ENCODE measurements at places on chromosomes 6 and 20. TPM values are rescaled to one million over a fixed set of nuclear protein-coding genes. Genes with fewer than 3 reads are reported as not detected.

DNA sequence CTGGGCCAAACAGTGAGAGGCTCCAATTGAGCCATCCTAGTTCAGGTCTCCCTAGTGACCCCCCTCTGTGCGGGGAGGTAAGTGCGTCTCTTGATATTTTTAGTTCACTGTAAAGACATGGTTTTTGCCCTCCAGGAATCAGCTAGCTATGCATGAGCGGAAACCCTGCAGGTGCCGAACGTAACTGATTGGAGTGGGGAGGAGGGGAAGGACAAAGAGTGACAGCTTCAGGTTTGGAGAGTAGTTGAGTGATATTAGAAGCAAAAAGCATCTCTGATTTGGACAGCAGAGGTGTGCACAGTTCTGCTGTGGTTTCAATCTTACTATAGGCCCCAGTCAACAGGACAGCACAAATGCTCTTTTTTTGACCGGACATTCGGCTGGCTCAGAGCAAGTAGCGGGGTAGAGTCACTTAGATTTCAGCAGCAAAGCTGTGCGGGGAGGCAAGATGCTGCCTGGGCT is 31.8 kb downstream of the TBC1D7 start:
- no peak for DNase-seq

GRCh38 chr6:109292983-109293586 is 89.2 kb downstream of the CD164 start:
- DNase-seq = no peak

HTR1E gene
- not detected for total RNA-seq

BANF2 gene
- total RNA-seq = not detected

Measured in aorta (tissue), 5 donors.